Adrenal gland (tissue), 19 donors: ENCODE measurements at places on chromosomes 16 and 17. TPM values are rescaled to one million over a fixed set of nuclear protein-coding genes. Genes with fewer than 3 reads are reported as not detected.

DNA sequence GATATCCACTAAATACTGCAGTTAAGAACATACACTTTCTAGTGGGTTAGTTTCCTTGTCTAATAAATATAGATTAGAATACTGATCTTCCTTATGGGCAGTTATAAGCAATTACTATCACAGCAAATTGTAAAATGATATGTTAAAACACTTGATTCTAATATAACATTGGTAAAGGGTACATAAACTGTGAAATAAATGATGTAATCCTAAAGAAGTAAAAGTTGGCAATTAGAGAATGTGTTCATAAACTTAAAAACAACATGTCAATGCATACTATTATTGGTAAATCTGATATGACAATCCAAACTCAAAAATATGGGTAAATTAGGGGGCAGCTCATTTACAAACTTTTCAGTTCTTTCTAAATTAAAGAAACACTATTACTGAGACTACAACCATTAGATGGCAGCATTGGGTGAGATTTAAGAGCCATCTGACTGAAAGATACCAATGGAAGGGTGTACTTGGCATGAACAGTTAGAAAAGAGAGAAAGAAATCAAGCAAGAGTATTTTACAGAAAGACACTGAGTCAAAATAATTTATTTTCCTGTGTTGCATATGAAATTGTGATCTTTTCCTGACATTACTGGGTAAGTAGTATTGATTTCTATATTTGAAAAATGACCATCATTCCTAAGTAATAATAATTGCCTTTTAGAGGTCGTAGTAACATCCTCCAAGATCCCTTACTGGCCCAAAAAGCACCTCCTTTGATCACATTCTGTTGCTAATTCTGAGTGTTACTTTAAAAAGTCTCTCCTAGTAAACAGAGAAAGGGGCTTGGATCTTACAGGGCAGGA is 119.6 kb downstream of the SPAG9 start:
- H3K4me3 ChIP-seq = no peak overlapping the region

The SNX20 gene
- total RNA-seq = 0.22 TPM

DNA sequence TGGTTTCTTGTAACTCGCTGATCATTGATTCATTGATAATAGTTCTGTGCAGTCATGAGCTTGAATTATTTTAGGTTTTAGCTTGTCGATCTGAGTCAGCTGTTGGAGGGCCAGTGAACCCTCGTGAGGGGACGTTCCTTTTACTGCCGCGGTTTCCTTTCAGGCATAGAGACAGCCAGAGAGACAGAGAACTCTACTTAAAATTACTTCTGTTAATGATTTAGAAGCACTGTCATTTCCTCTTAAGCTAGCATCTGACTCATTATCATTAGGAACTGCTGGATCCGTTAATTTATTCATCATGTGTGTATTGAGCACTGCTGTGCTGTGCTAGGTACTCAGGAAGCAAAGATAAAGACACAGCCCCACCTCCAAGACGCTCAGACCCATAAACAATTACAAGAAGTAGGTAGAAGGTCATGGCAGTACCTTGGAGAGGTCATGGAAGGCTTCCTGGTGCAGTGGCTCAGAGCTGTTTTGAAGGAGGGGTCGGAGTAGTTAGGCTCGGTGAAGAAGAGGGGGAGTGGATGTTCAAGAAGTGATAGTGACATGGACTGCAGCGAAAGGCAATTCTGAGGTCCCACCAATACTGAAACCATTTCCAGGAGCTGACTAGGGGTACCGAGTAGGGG is 3.3 kb downstream of the PGS1 start:
- H3K27ac ChIP-seq = no peak overlapping the region
- no peak overlapping the region for H3K4me3 ChIP-seq
- H3K36me3 ChIP-seq = no peaks in the 10 kb centered on the region
- H3K4me1 ChIP-seq = peaks cover 54% of the 10 kb centered on the region
- no peaks in the 10 kb centered on the region for H3K27me3 ChIP-seq

DNA sequence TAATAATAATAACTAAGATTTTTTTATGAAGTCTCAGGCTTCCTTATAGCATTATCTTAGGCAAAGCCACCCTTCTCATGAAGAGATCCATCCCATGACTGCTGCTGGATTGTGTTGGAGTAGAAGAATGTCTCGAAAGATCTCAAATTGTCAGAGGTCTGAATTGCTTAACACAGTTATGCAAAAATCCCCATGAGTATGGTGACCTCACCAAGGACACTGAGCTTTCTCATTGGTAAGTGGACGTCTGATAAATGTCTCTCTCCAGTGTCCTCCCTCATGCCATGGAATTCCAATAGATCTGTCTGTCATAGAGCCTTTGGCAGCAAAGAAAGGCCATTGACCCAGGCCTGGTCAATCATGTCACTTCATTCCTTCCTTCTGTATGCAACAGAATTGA is 264.5 kb downstream of the CDH11 start:
- no peaks in the 10 kb centered on the region for H3K27me3 ChIP-seq
- H3K4me3 ChIP-seq = no peak overlapping the region
- H3K27ac ChIP-seq = no peak overlapping the region

DNA sequence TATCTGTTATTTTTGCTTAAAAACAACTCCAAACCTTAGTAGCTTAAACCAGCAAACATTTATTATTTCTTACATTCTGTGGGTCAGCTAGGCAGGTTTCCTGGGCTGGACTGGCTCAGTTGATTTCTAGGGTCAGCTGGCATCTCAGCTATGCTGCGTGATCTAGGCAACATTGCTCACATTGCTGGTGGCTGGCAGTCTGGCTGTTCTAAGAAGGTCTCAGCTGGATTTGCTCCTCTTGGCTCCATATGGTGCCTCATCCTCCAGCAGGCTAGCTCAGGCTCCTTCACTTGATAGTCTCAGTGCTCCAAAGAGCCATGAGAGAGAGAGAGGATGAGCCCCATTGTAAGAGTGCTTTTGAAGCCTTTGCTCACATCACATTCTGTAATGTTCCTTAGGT is 470.6 kb upstream of the CDH5 start:
- H3K4me1 ChIP-seq = no peaks in the 10 kb centered on the region
- H3K27me3 ChIP-seq = no peaks in the 10 kb centered on the region
- no peak overlapping the region for H3K27ac ChIP-seq
- H3K36me3 ChIP-seq = no peaks in the 10 kb centered on the region
- H3K4me3 ChIP-seq = no peak overlapping the region
- no peak for DNase-seq

- H3K27me3 ChIP-seq = no peaks in the 10 kb centered on the region
- peaks cover 23% of the 10 kb centered on the region for H3K4me1 ChIP-seq
- no peaks in the 10 kb centered on the region for H3K36me3 ChIP-seq
Measured at GRCh38 chr16:67528222-67528869, at the start of gene RIPOR1. Gene RIPOR1 (plus strand): TSS chr16:67528829. CDS start chr16:67538447, 9,618 bp downstream.

- H3K27me3 ChIP-seq = no peaks in the 10 kb centered on the region
- H3K4me1 ChIP-seq = no peaks in the 10 kb centered on the region
- H3K36me3 ChIP-seq = no peaks in the 10 kb centered on the region
- no peak overlapping the region for H3K27ac ChIP-seq
- DNase-seq = no peak
Measured at GRCh38 chr17:18959071-18959844, 7.3 kb downstream of the SLC5A10 start.

DNA sequence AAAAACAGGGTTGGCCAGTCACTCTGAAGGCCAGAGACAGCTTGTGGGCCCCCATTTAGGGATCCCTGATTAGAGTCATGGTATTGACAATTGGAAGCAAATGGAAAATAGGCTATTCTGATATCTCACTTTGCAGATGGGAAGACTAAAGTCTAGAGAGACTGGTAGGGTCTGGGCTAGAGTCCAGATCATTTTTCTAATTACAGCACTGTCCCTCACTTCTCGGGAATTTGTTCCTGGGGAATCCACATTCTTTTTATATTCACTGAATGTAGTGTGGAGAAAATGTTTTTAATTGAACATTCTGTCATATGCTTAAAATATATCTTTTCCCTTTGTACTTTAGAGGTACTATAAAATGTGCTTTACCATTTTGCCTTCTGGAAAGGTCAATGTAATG is 1.1 kb downstream of the KATNIP start:
- peaks cover 24% of the 10 kb centered on the region for H3K4me1 ChIP-seq
- DNase-seq = no peak
- no peaks in the 10 kb centered on the region for H3K27me3 ChIP-seq
- H3K36me3 ChIP-seq = no peaks in the 10 kb centered on the region
- H3K27ac ChIP-seq = no peak overlapping the region

DNA sequence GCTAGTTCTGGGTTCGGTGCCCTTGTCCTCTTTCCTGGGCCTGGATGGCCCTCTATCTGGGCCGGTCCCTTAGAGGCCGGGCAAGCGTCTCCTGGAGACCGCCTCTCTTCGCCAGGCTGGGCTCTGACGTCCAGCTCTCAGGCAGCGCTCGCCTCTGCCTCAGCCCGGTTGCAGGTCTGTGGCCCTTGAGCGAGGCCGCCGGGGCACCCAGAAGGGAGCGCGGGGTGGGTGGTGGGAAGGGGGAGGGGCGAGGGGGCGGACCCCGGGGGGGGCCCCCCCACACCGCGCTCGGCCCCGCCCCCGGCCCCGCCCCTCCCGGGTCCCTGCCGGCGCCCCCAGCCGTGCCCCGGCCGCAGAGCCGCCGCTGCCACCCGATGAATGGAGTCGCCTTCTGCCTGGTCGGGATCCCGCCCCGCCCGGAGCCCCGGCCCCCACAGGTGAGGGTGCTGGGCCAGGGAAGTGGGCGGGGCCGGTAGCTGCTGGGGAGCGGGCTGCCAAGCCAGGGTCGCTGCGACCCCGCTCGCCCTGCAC is at the start of gene ARHGAP23:
ARHGAP23 (plus strand) TSS at position 353 of the 531 bp plus-strand sequence; CDS start at position 375, 22 bp downstream.
- no peaks in the 10 kb centered on the region for H3K36me3 ChIP-seq
- H3K27me3 ChIP-seq = no peaks in the 10 kb centered on the region

DNA sequence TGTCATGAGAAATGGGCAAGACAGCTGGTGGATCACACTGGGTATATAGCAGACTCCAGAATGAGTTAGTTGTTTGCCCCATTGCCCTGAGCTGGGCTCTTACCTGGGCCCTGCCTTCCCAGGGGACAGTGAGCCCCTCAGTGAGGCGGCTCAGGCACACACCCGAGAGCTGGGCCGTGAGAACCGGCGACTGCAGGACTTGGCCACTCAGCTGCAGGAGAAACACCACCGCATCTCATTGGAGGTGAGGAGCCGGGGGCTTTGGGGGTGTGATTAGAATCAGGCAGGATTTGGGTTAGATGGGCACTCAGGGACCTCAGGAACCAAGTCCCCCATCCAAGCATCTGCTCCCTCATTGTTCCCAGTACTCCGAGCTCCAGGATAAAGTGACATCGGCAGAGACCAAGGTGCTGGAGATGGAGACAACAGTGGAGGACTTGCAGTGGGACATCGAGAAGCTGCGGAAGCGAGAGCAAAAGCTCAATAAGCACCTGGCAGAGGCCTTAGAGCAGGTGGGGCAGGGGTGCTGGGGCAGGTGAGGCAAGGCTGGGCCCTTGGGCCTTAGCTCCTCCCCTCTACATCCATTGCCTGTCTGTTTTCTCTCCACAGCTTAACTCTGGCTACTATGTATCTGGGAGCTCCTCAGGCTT is 2.8 kb downstream of the RNF40 start:
- H3K4me1 ChIP-seq = peaks cover 22% of the 10 kb centered on the region
- H3K4me3 ChIP-seq = no peak overlapping the region
- DNase-seq = no peak
- no peak overlapping the region for H3K27ac ChIP-seq
- peaks cover 63% of the 10 kb centered on the region for H3K36me3 ChIP-seq

The PGP gene
- total RNA-seq = 11.0 TPM

The NLGN2 gene
- total RNA-seq = 18.7 TPM

The SRSF2 gene
- 225 TPM for total RNA-seq

DNA sequence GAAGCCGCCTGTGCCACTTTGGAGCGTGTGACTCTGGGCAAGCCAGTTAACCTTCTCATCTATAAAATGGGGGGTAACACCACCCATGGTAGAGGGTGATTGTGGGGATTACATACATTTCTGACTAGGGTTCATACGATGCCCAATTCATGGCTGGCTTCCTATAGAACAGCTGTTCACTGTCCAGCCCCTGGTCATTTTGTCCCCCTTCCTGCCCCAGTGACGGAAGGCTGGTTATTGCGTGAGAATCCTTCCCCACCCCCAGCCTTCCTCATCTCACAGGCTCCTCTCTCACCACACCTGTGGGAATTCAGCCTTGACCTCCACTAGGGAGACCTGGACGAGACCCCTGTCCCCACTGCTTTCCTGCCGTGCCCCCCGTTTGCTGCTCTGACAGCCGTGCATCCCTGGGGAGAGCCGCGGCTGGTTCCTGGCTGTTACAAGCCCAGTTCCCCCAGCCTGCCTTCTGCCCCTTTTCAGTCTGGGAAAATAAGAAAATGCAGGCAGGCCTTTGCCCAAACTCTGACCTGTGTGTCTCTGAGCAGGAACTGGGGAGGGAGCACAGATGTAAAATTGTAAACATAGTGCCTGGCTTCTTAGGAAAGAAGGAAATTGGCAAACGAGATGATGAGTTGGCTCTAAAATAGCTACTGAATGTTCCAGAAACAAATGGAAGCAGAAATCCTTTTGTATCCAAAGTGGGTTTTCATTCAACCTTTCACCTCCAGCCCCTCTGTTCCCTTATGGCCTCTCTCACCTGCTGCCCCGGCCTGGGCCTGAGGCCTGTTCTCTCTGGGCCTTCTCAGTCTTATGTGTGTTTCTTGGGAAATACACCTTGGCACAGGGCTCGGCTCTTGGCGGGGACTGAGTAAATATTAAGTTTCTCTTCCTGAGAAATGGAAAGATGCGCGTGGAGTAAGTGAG is 67.3 kb downstream of the OR1D5 start:
- DNase-seq = no peak
- no peaks in the 10 kb centered on the region for H3K27me3 ChIP-seq
- H3K27ac ChIP-seq = no peak overlapping the region
- H3K36me3 ChIP-seq = no peaks in the 10 kb centered on the region
- H3K4me3 ChIP-seq = no peak overlapping the region

The LHX1 gene
- total RNA-seq = not detected

The GDPD3 gene
- total RNA-seq = 2.8 TPM

- no peak overlapping the region for H3K4me3 ChIP-seq
- no peaks in the 10 kb centered on the region for H3K4me1 ChIP-seq
- DNase-seq = no peak
- H3K36me3 ChIP-seq = no peaks in the 10 kb centered on the region
Measured at GRCh38 chr17:79943347-79944241, 92.1 kb downstream of the TBC1D16 start.

GRCh38 chr16:56753410-56753809 is 23.5 kb downstream of the NUP93 start:
- H3K36me3 ChIP-seq = no peaks in the 10 kb centered on the region
- DNase-seq = no peak
- H3K27me3 ChIP-seq = no peaks in the 10 kb centered on the region
- H3K27ac ChIP-seq = no peak overlapping the region

- no peak overlapping the region for H3K4me3 ChIP-seq
- H3K27me3 ChIP-seq = no peaks in the 10 kb centered on the region
- H3K36me3 ChIP-seq = no peaks in the 10 kb centered on the region
- no peak overlapping the region for H3K27ac ChIP-seq
Measured at GRCh38 chr17:7848739-7849129, 6.1 kb upstream of the TMEM88 start.

GRCh38 chr16:79613009-79613408 is 12.5 kb upstream of the MAF start:
- peaks cover 2% of the 10 kb centered on the region for H3K4me1 ChIP-seq
- DNase-seq = no peak
- H3K27ac ChIP-seq = no peak overlapping the region
- H3K4me3 ChIP-seq = no peak overlapping the region

GRCh38 chr17:2337544-2338314 is 428 bp downstream of the SGSM2 start:
- H3K27ac ChIP-seq = peak overlapping the region; percentile 86
- peaks cover 12% of the 10 kb centered on the region for H3K4me1 ChIP-seq
- DNase-seq = peak; percentile 79
